ENCODE measurements at places on chromosomes 7 and 10.

DNA sequence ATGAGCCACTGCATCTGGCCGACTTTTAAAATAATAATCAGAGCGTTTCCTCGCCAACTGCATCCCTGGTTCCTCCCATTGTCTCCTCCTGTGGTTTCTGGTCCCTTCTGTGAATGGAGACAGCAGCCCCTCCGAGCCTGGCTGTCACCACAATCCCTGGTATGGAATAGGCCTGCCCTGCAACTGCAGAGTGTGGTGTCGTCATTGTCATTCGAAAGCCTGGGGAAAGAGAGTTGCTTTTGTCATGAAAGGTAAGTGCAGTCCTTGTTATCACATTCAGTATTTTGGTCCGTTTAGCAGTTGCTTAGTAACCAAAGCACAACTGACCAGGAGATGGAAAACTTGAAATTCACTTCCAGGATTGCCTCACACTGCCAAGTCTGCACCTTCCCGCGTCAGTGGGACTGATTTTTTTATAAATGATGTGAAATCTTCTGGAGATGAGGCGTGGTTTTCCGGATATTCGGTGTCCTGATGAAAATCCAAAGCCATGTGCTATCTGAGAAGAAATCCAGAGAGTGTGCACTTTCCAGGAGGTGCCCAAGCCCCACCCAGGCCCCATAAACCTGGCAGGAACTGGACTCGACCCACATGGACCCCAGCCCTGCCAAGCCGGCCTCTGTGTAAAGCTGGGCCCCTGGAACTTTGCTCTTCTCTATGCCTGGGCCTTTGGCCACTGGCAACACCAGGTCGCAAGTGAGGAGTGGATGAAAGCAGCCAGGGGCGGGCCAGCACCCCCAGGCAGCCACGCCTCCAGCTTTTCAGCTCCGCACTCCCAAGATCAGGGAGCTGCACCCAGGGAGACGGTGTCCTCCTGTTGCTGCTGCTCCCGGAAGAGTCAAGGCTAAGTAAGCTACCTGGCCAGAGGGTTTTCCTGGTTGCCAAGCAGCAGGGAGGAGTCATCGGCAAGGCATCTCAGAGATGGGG is 133.7 kb upstream of the SH2B2 start:
- DNase-seq, result no peak

- DNase-seq, result no peak
Measured at GRCh38 chr7:6562106-6562505, 10.8 kb upstream of the GRID2IP start.

DNA sequence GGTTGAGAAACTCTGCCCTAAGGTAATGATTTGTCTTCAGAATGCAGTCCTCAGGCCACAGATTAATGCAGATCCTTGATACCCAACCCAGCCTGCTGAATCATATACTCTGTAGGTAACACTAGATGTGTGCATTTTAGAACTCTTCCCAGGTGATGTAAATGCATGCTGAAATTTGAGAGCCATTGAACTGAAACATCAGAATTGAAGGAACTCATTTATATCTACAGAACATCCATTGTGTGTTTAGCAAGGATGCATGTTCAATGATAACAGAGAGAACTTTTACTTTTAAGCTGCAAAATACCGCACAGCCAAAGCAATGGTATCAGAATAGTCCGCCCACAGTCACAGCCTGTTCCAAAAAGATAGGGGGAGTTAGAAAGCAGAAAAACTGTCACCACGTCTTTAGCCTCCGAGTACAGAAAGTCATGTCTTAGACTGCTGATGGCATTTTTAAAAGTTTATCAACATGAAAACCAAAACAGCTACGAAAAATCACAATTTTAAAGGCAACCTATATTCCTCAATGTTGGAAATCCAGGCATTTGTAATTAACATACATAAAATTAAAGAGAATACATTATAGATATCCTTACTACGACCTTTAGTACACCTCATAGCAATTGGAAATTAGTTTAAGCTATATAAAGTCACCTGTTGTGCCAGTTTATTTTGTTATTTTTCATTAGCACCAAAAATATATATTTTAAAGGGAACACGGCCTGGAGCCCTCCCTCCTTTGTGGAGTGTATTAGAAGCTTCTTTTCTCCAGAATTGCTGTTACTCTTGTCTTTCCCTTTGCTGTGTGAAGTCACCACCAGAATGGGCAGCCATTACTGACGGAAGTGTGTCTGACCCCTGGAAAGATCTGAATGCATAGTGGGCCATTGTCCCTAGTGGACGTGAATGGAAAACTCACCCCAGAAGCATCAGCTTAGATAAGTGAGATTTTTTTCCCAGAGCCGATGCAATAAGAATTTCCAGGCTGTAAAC is 65.8 kb upstream of the PRKAR2B start:
- no peak for DNase-seq

GRCh38 chr10:8401531-8401930 is 347.0 kb downstream of the GATA3 start:
- no peak for DNase-seq

- no peak for DNase-seq
Measured at GRCh38 chr10:108469940-108470339, 1305.4 kb upstream of the SORCS1 start.

- no peak for DNase-seq
Measured at GRCh38 chr7:68147614-68148238, 1151.1 kb downstream of the TYW1 start.
